Naive B cell (primary cell): ENCODE measurements at places on chromosomes 7 and 10. TPM values are rescaled to one million over a fixed set of nuclear protein-coding genes. Genes with fewer than 3 reads are reported as not detected.

The LGI1 gene
- polyA plus RNA-seq = not detected

DNA sequence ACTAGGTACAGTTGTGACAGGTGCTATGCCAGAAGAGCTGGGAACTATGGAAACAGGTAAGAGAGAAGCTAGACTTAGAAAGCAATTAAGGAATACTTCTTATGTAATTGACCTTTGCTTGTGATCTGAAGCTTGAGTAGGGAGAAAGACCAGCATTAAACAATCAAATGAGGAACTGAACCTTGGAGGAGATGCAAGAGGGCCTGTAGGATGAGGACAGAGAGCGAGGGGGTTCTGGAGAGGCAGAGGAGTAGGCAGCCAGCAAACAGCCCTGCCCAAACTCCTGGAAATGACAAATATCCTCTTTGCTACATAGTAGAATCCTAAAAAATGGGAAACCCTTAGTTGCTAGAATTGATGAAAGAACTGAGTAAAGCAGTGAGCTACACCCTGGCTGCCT is 41.6 kb upstream of the FAM204A start:
- DNase-seq = no peak

DNA sequence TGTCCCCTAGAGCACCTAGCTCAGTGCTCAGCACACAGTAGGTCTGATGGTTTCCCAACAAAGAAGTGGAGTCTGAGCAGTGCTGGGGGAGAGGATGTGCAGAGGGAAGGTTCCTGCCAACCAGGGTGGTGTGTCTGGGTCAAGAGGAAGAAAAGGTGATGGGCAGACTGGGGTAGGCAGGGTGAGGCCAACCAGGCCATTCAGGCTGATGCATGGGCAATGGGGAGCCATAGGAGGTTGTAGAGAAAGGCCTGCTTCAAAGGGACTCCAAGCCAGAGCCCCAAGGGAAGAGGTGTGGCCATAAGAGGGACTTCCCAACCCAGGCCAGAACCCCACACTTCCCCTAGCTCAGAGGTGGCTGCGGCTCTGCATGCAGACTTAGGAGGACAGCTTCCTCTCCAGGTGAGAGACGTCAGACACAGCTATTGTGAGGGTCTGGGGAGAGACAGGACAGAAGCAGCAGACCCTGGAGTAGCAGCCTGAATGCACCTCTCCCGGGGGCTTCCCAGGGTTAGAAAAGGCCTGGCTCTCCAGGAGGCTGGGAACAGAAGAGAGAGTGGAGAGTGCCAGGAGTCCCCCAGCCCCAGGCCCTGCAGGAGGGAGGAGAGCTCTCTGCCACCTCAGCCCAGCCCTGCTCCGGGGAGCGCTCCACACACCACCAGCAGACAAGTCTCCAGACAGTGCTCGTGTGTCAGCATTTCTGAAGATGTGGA is 87.4 kb upstream of the ZMIZ1 start:
- DNase-seq = no peak

GRCh38 chr10:103111918-103112877 is 80.9 kb downstream of the NT5C2 start:
- DNase-seq = no peak

DNA sequence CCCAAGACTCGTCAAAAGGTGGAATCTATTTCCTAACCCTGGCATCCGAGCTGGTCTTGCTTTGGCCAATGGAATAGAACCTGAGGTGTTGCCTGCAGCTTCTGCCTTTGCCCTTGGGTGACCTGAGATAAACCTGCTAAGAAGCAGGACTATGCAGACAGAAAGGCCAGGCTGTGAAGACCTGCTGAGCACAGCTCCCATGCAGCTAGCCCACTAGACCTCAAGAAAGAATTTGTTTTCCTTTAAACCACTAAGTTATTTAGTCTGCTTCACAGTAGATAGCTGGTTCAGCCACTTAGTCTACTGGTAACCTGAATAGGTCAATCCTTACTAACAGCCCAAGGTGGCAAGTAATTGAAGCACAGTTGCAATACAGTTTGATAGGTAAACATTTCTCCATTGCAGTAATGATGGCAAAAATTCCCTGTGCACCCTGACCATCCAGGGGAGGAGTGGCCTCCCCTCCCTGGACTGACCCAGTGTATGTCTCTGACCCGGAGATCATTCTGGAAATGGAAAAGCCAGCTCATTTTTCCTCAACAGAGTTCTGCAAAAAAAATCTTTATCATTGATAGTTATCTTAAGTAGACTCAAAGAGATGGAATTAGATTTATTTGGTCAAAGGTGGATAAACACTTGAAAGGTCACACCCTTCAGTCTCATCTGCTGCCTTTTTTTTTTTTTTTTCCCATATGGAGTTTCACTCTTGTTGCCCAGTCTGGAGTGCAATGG is 20.0 kb downstream of the TNS3 start:
- no peak for DNase-seq

DNA sequence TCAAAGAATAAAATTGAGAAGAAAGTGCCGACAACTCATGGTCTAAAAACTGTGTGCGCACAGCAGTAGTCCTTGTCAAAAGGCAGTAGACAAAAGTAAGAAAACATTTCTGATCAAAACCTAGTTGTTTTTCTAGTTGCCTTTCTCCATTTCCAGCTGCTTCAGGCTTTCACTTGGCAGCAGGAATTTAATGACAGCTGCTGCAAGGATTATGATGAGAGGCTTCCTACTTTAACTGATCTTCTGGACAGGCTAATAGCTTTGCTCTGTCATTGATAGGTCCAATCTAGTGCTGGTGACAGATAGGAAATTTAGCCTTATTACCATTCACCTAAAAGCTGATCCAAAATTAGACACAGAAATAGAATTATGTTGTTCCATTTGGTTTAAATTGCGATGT is 110.7 kb upstream of the SEMA3C start:
- DNase-seq = no peak

DNA sequence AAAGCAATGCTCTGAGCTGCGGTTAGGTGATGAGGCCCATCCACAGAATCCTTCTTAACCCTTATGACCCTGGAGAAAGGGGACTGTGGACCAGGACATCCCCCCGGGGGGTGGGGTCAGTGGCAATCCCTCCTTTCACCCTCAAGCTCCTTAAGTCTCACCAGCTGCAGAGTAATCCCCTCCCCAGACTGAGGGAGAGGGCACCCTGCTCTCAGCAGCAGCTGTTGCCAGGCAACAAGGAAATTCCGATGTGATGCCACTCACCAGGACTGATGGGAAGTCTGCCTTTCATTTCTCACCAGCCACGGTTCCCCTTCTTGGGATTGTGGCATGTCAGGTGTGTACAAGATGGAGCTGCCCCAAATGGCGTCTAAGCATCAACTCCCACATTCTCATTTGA is 129.6 kb downstream of the DOCK1 start:
- no peak for DNase-seq

DNA sequence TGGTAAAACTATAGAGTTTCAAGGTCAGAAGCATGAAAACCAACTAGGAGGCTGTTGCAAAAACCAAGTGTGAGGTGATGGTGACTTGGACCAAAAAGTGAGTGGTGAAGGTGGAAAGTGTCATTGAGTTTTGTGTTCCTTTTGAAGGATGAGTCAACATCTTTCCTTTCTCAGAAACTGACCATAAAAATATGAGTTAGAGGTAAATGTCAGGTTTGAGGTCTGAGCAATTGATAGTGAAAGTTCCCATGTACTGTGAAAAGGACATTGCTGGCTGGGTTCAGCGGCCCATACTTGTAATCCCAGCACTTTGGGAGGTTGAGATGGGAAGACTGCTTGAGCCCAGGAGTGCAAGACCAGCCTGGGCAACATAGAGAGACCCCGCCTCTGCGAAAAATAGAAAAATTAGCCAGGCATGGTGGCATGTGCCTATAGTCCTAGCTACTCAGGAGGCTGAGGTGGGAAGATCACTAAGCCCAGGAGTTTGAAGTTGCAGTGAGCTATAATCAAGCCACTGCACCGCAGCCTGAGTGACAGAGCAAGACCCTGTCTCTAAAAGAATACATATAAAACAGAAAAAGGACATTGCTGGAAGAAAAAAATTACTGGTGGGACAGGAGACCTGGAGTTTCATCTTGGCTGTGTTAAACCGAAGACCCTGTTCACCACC is 89.3 kb upstream of the ARID5B start:
- no peak for DNase-seq

GRCh38 chr7:1710936-1711335 is 40.9 kb downstream of the ELFN1 start:
- DNase-seq = no peak
